ENCODE measurements at places on chromosomes 2 and 18. TPM values are rescaled to one million over a fixed set of nuclear protein-coding genes. Genes with fewer than 3 reads are reported as not detected.

Gene ZSWIM2
- total RNA-seq: not detected

Gene BOLL
- total RNA-seq: not detected

Gene ERBB4
- total RNA-seq: 7.7 TPM

Gene ANKRD62
- total RNA-seq: not detected

Gene ZAP70
- not detected for total RNA-seq

Gene VAMP8
- total RNA-seq: 1.7 TPM

Gene MRPL33
- total RNA-seq: 71.4 TPM

Gene UGT1A8
- total RNA-seq: not detected

Gene PSMA8
- not detected for total RNA-seq

Gene PTPRM
- 100 TPM for total RNA-seq

Gene GAREM2
- total RNA-seq: 0.53 TPM

Gene FBXO41
- total RNA-seq: 0.40 TPM

Gene SH2D6
- total RNA-seq: 0.40 TPM

Gene TEX51
- total RNA-seq: not detected

Gene SLC4A5
- total RNA-seq: 0.31 TPM

Gene PAIP2B
- 0.26 TPM for total RNA-seq

Gene SCG2
- 4.0 TPM for total RNA-seq

Gene RIF1
- 27.1 TPM for total RNA-seq

Gene PROC
- not detected for total RNA-seq

Gene L3MBTL4
- total RNA-seq: under 0.01 TPM

Gene MREG
- 1.7 TPM for total RNA-seq

Gene STON1
- total RNA-seq: 14.9 TPM

Gene NDUFS1
- 130 TPM for total RNA-seq

Gene TUBA3D
- total RNA-seq: not detected

Gene TXNDC2
- not detected for total RNA-seq

Gene MARCO
- not detected for total RNA-seq

Gene PDIA6
- 404 TPM for total RNA-seq

Gene FSIP2
- total RNA-seq: 0.06 TPM

Gene RGPD8
- total RNA-seq: 12.9 TPM

All from aortic smooth muscle cell (primary cell).